KG1 (cell line): ENCODE measurements at places on chromosomes 12 and 14.

- DNase-seq = no peak
Measured at GRCh38 chr12:90939382-90939781, 15.6 kb downstream of the CCER1 start.

- DNase-seq = no peak
Measured at GRCh38 chr12:54356951-54357356, 7.3 kb downstream of the GPR84 start.

DNA sequence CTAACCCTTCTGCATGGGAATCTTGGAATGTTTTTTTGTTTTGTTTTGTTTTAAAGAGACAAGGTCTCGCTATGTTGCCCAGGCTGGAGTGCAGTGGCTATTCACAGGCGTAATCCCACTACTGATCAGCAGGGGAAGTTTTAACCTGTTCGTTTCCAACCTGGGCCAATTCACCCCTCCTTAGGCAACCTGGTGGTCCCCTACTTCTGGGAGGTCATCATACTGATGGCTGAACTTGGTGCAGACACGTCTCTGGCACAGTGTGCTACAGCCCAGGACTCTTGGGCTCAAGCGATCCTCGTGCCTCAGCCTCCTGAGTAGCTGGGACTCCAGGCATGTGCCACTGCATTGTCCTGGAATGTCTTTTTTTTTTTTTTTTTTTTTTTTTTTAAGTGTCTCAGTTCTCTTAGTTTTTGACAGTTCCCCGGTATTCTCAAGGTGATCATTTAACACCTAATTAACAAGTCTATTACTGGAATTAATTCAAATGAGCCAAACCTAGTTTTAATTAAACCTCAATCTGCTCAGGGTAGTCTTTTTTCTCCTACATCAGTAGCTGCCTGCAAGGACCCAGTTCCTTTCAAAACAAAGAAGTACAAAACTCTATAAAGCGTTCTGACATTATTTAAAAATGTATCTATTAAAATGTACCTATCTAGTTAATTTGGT lies 49.0 kb upstream of the ISM2 start:
- DNase-seq = no peak

DNA sequence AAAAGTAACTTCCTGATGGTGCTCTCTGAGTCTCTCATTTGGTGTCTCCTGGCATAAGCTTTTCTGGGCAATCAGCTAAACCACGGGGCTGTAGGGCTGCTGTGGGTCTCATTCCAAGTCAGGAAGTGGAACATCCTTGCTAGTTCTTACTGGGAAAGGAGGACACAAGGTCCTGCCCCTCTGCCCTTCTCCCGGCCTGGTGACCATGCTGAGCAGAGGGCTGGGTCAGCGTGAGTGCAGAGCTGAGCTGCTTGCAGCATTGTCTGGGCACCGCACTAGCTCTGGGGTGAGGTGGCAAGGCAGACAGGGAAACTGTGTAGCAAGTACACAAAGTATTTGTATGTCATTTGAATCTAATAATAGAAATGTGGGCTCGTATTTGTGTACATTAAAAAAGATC lies 45.0 kb upstream of the ASPG start:
- no peak for DNase-seq

- DNase-seq = no peak
Measured at GRCh38 chr14:50666772-50667683, 1.1 kb downstream of the SAV1 start.

DNA sequence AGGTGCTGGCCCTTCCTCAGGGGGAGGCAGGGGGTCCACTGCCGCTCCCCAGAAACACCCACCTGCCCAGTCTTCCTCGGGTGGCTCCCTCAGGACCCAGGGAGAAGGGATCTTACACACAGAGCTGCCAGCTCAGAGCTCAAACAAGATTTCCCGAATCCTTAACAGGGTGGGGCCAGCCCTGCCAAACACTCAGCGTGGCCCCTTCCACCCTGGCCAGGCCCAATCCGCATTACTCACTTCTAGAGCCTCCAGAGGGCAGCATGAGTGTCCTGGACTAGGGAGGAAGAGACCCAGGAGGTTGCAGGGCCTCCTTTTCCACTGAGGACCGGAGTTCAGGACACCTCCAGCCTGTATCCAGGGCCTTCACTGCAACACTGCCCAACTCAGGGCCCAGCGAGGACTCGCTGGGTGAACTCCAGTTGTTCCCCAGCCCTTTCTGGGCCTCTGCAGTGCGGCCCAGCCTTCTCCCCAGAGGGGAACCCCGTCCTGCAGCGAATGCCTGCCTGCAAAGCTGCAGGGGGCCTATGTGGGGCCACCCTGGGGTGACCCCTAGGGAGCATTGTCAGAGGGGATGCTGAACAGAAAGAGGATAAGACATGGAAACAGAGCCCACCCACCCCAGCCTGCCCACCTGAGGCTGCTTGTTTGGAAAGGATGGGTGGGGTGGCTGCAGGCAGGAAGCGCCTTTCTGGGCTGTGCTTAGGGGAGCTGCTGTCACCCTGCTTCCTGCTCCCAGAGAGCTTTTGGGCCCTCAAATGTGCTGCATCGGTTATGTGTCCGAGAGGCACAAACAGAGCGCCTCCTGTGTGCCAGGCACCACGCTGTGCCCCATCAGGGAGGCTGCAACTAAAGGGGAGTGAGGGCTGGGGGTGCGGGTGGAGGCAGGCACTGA lies 43.8 kb downstream of the CCNK start:
- no peak for DNase-seq
